ENCODE measurements at places on chromosomes 4 and X.

GRCh38 chr4:48665555-48666186 lies 114.4 kb downstream of the FRYL start:
- no peak for DNase-seq

GRCh38 chr4:74615411-74615810 lies 170.5 kb downstream of the AREG start:
- DNase-seq, result no peak

DNA sequence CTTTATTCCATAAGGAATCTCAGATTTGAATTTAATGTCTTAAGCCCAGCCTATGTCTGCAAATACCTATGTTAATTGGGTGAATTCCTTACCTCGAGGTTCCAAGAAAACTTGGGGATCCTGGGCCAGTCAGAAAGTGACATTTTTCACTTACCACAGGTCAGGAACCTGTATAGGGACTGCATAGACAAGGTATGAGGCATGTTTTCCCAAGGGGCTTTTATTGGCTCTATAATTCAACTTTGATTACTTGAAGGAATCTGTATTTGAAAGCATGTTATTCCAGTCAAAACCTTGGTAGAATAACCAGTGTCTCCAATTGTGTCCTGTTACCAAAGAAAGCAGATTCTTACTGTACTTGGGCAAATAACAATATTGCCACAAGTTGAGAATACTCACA lies 8.5 kb upstream of the MPP1 start:
- no peak for DNase-seq

DNA sequence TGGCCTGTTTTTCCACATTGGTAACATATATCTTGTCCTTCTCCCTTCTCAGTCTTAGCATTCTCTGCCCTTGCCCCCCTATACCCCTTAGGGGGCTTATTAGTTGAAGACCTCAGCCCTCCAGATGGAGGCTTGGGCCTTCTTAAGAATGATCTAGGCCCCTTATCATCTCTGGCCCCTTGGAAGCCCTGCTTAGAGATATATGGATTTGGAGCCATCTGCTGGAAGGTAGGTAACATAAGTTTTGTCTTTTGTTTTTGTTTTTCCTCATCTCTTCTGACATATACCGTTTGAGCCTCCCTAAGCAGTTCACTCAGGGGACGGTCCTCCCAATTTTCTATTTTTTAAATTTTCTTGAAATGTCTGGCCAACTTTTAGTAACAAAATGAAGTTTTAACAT lies 48.3 kb upstream of the NAP1L2 start:
- peak; percentile 5 for DNase-seq

- DNase-seq, result no peak
Observed at GRCh38 chrX:150477371-150477770, 91.0 kb upstream of the MTM1 start.

DNA sequence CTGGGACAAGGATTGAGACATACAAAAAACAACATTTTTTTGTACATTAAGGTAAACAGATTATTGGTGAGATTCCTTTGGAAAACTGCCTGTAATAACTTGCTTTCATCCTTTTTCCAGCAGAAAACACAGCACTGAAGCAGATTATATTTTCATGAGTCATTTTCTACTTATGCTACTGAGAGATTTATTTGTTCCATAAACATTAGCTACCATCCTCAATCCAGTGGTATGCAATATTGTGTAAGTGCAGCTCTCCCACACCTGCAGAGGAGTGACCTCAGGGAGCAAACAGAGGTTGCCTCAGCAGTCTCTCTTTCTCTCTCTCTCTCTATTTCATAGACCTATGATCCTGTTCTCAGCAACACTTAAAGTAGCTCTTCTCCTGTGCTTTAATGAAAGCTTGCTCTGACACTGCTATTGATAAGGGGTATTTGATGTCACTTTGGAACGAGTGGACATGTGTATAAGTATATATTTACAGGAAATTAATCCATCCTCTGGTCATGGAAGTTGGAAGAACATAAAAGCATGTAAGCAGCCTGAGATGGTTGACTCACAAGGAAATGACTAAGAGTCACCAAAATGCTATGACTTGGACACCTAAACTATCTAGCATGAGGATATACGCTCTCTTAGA lies 163.7 kb upstream of the SPANXC start:
- no peak for DNase-seq

GRCh38 chrX:19156186-19156585 lies 33.9 kb upstream of the ADGRG2 start:
- DNase-seq, result no peak

DNA sequence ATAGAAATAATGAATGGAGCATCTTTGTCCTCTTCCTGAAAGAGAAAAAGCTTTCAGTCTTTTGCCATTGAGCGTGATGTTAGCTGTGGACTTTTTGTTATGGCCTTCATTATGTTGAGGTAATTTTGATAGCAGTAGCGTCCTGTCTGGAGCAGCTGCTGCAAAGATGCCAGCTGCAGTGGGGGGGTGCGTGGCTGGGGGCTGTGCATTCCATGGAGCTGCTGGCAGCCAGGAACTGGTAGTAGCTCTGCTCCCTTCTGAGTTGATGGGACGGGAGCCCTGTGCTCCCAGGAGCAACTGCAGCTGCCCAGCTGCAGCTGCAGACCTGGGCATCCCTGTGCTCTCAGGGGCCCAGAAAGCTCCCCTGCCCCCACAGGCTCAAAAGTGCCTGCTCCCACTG lies 50.4 kb downstream of the CCDC160 start:
- DNase-seq, result no peak

DNA sequence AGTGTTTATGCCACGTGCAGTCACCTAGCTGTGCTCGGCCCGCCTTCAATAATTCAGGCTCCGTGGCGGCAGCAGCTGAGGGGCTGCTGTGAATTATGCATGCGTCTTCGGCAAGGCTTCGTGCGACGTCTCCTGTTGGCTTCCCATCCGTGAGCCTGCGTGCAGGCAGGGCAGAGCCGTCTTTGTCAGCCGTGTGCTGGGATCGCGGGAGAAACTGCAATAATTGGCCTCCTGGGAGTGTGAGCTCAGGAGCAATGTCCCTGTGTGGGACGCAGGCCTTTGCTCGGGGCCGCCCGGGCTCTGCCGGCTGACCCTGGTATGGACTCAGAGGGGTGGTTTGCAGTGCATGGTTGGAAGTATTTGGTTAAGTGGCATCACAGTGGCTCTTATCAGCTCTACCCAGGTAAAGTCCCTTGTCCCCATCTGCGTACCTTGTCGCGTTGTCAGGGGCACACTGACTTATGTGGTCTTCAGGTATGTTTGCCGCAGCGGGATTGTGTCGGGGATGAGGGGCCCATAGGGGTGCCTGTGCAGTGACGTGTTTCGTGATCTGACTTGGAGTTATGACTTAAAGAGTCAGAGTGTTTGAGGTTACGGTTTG lies 34.5 kb upstream of the HGFAC start:
- DNase-seq, result no peak

DNA sequence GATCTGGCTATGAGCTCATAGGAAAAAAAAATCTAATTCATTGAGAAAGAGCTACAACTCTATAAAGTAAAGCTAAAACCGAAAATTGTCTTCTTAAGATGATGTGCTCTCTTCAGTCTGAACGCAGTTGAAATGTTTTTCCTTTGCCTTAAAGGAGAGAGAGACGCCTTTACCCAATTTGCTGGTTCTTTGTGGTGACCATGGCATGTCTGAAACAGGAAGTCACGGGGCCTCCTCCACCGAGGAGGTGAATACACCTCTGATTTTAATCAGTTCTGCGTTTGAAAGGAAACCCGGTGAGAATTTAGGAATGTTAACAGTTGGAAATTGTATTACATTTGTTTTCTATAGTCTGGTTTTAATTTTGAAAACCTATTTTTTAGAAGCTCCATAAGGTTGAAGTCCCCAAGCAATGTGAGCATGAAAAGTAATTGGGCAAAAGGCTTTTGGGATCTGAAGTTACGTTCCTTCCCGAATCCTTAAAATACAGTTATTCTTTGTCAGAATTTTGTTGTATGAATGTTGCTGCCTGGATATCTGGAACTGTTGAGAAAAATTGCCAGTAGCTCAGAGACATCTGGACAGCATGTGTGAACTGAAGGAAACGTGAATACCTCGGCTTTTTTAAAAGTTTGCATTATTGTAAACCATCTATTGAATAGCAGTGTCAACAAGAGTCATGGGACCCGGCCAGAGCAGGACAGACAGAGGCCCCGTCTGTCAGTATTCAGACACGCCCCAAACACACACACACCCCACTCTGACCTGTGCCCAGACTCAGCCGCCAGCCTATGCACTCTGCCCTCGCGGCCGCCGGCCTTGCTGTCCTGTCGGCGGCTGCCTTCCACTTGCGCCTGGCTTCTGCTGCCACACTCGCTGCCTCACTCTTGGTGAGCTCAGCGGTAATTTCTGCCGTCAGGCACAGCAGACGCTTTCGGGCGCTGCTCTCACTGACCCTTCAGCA lies 9.9 kb downstream of the PIGG start:
- no peak for DNase-seq

DNA sequence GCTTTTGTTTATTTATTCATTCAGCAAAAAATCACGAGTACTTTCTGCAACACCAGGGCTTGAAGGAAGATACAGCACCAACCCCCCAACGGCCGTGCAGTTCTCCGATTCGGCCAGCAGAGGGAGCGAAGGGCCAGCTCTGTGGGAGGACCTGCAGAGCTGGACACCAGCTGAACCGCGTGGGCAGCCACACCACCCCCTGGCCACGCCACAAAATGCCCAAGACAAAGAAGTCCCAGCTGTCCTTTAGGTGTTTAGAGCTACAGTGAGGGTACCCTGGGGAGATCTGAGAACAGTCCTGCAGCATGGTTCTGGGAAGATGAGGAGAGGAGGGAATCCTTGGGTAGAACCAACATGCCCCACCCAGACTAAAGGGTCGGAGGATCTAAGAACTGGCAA lies 83.1 kb downstream of the RELL1 start:
- DNase-seq, result no peak

GRCh38 chr4:114100288-114101031 lies 121.0 kb upstream of the ARSJ start:
- no peak for DNase-seq

GRCh38 chrX:92232182-92232581 lies 453.0 kb downstream of the PCDH11X start:
- DNase-seq, result no peak

DNA sequence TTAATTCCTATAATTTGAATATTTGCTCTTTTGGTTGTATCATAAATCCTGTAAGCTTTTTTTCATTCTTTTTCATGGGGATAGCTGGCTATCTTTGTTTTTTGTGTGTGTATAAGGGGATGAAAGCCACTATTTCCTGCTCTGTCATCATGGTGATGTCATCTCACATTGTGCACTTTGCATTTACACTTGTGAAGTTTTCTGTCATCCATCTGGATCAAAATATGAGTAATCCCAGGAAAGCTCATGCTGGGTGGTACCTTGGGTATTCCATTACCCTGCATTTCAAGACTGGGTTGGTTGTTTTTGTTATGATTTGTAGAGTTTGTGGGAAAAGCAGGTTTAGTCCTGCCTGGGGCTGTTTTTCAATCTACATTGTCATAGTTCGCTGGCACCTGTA lies 367.3 kb downstream of the CHIC1 start:
- DNase-seq, result no peak

DNA sequence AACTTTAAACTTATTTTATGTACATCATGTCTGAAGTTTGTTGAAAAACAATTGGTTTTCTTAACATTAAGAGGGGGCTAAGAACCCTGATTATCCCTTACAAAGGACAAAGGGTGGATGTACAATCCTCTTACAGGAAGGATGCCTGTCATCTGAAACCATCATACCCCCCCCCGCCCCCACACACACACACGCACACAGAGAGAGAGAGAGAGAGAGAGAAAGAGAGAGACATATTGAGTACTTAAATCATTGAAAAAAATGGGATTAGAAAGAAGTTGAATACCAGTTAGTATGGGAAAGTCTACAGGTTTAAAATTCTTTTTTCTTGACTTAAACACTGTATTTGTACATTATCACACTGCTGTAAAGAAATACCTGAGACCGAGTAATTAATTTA lies 10.9 kb upstream of the PGM2 start:
- no peak for DNase-seq

GRCh38 chr4:125681240-125681639 lies 366.5 kb downstream of the FAT4 start:
- DNase-seq, result no peak

- DNase-seq, result no peak
Observed at GRCh38 chr4:180596888-180597483, 1646.2 kb upstream of the TENM3 start.

- DNase-seq, result peak; percentile 20
Observed at GRCh38 chr4:153488006-153488891, 22.1 kb downstream of the TMEM131L start.

DNA sequence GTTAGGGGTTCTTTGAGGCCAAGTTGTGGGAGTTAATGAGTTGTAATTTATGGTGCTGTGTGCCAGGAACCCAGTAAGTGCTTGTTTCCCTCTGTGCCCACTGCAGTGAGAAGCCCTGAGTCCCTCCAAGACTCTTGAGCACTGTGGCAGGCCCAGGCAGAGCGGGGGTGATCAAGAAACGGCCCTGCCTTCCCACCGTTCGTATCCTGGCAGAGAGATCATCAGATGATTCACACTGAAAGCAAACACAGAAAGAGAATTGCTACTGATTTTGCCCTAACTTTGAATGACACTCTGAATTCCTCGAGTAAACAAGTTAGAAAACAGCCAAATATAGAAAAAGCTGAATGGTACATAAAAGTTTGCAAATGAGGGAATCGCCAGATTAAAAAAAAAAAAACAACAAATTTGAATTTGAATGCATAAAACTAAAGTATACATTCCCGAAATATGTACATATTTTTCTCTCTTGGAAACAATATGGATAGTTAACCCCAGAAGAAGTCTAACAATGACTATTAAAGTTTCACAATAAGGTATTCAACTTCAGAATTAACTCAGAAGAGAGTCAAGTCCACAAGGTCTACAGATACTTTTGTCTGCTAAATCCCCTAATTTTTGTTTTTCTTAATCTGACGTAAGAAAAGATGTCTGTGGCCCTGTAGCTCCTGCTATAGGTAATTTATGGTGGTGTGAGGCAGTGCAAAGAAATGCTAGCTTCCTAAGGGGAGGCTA lies 71.8 kb downstream of the AFAP1 start:
- no peak for DNase-seq

GRCh38 chrX:130030826-130031225 lies 48.4 kb downstream of the BCORL1 start:
- no peak for DNase-seq

- DNase-seq, result no peak
Observed at GRCh38 chr4:178784491-178784890, 1342.3 kb upstream of the AGA start.

GRCh38 chr4:73139245-73139644 lies 69.7 kb upstream of the COX18 start:
- DNase-seq, result no peak

DNA sequence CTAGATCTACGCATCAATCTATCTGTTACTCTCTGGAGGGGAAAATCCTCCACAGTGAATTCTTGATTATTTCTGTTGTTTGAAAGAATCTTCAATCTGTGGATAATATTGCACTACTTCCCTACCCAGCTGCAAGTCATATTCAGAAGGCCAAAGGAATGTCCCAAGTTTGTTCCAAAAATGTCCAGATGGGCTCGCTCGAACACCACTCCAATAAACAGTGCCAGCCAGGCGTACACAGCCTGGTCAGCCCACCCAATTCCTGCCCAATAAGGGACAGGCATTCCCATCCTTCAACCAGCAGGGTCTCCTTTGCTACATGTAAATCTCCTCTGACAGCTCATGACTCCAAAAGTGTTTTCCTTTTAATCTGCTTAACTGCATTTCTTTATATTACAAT lies 80.7 kb upstream of the GPM6B start:
- no peak for DNase-seq

GRCh38 chr4:56708146-56708545 lies 27.1 kb upstream of the HOPX start:
- DNase-seq, result no peak

GRCh38 chr4:83340692-83341343 lies 6.2 kb upstream of the HPSE start:
- no peak for DNase-seq

Measured in DMS79 (cell line).